Prostate gland (tissue), 2 donors: ENCODE measurements at places on chromosomes 4 and X. TPM values are rescaled to one million over a fixed set of nuclear protein-coding genes. Genes with fewer than 3 reads are reported as not detected.

FHDC1 gene
- total RNA-seq: 15.3 TPM

MAGEA2B gene
- not detected for total RNA-seq

DNA sequence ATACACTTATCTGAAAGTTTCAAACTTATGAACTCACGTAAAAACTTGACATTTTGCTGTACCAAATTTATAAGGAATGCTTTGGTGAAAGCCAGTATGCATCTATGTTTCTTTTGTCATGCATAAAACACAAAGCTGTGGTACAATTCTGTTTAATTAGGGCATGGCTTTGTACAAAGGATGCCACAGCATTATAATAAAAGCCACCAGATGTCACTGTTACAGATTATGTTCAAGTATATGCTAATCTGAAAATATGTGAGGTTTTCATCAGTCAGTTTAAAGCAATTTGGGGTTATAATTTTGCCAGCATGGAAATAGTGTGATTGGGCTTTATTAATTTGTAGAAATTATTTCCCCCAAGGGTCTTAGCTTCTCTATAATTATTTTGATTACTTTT is 69.0 kb downstream of the ATOH1 start:
- no peak for DNase-seq

CRMP1 gene
- 1.4 TPM for total RNA-seq

- DNase-seq: no peak
These were observed 16.6 kb downstream of the ENPEP start for GRCh38 chr4:110492522-110492921.
